NCI-H2171 (cell line): ENCODE measurements at places on chromosomes 1 and 21.

DNA sequence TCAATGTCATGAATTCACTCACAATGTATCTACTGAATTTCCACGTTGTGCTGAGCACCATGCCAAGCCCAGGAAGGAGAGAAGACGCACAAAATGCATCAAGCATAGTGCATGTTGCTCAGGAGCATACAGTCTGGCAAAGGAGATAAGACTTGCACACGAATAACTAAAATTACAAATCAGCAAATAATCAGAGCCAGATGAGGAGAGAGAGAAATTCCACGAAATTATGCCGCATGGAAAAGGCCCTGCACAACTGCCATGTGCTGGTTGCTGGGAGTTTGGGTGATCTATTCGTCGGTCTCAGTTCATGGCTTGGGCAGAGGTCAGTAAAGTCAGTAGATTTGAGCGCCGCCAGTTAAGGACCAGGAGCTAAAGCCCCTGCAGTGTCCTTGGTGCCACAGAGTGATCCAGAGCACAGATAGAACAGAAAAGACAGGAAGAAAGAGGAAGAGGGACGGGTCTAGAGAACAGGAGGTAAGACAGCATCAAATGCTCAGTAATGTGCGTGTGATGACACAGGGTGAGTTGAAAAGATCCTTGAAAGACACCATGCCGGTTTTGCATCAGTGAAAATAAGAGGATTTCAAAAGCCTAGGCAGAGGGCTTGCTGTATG, 55.1 kb upstream of the ZNF281 start:
- DNase-seq = no peak

DNA sequence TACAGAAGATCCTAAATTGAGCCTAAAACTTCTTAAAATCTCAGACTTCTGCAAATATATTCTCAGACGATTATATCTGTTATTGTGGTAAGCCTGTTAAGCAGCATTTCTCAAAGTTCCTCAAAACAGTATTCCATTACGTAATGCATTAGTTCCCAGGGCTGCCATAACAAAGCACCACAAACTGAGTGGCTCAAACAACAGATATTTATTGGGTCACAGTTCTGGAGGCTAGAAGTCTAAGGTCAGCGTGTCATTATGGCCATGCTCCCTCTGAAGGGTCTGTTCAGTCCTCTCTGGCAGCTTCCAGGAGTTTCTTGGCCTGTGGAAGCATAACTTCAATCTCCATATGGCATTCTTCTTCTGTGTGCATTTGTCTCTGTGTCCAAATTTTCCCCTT, 103.5 kb upstream of the ST6GALNAC5 start:
- no peak for DNase-seq

GRCh38 chr1:111334169-111334568, 43.5 kb downstream of the CHIA start:
- peak; percentile 5 for DNase-seq

DNA sequence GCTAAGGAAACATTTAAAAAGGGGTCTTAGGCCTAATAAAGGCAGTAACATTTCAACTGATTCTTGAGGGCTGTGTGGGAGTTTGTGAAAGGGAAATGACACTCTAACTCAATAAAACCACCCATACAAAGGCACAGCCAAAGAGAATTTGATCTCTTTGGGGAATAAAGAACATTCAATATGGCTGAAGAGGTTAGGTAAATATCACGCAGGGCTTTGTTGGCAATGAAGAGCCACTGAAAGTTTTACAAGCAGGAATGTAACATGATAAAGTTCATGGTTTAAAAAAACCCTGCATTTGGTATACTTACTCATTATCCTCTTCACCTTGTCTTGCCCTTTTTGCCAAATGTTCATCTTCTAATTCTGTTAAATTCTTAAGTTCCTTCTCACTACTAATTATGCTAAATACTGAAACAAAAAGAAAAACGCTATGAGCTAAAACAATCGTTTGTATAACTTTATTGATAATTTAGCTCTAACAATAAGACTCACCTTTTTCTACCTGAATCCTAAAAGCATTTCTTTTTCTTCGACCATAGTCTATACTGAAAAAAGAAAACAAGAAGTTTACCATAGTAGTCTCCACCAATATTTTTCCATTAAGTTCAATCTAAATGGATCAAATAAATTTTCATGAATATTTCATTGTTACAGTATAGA, 12.5 kb downstream of the NVL start:
- peak; percentile 3 for DNase-seq

GRCh38 chr1:29412591-29412990, 176.3 kb downstream of the PTPRU start:
- DNase-seq = no peak

DNA sequence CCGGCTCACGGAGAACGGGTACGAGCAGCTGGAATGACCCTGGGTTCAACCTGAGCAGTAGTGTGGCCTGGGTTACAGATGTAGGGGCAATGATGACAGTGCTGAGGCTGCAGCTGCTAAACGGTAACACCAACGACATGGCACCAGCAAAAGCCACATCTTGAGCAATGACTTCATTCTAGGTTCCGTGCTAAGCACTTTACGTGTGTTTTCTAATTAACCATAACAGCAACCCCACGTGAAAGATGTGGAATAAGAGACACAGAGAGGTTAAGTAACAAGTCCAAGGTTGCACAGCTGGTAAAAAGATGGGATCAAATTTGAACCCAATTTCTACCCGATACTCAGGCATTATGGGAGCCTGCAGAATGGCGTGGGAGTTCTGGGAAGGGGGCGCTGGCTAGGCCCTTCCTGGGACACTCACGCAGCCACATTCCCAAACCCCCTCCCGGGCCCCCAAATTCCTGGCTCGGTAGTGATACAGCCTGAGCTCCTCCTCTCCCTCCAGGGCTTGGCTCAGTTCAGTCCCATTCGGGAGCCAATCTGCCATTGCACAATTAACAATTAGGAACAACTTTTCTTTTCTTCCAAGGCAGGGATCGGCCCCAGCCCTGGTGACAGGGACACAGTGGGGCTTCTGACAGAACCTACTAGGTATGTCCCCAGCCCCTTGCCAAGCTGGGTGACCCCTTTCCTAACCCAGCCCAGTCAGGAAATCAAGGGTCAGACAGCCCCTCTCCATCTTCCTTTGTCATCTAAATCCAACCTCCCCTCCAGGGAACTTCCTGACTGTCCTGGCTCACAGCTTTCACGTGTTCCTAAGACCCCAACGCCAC, 23.8 kb upstream of the ECE1 start:
- no peak for DNase-seq

GRCh38 chr1:71640116-71640515, 559.3 kb upstream of the ZRANB2 start:
- DNase-seq = no peak

DNA sequence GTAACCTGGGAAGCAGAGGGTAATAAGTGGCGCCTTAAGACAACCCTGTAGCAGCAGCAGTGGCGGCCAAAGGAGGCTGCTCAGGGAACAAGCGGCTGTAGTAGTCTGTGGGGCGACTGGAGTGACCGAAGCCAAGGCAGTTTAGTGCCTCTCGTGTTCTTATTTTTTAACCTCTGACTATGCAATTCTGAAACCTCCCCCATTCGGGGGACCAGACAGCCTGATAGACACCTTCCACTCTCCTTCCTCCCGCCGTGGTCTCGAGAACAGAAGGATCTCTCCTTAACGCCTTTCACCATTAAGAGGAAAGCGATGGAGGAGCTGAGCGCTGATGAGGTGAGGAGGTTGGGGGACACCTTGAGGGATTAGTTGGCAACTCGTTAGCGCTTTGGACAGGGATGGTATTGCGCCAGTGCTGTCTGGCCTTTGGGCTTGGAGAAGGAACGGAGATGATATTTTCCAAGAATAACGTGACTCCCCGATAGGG, 644 bp downstream of the UBE4B start:
- DNase-seq = peak; percentile 43
